Stimulated activated CD8-positive, alpha-beta memory T cell treated with anti-CD3 and anti-CD28 coated beads, Interleukin-15, amount 100 ng/mL, for 4 hours (primary cell): ENCODE measurements at places on chromosomes 5 and 9.

- DNase-seq: no peak
Observed at GRCh38 chr5:33637011-33637410, 196.2 kb downstream of the TARS1 start.

- no peak for DNase-seq
Observed at GRCh38 chr9:15386465-15386864, 36.2 kb upstream of the SNAPC3 start.

GRCh38 chr5:76669245-76669644 is 46.0 kb upstream of the F2RL2 start:
- DNase-seq: no peak

DNA sequence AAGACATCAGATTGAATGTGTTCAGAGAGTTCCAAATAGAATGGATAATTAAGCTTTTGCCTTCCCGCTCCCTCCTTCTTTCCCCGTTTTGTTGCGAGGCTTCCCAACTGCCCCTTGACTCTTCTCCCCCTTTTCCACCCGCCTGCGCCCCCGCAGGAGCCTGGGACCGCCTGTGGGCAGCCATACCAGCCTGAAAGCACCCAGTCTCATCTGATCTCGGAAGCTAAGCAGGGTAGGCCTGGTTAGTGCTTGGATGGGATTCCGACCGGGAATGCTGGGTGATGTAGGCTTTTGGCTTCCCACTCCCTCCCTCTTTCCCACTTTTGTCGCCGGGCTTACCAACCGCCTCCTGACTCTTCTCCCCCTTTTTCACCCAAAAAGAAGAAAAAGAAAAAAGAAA is 6.8 kb upstream of the HSD17B4 start:
- no peak for DNase-seq

DNA sequence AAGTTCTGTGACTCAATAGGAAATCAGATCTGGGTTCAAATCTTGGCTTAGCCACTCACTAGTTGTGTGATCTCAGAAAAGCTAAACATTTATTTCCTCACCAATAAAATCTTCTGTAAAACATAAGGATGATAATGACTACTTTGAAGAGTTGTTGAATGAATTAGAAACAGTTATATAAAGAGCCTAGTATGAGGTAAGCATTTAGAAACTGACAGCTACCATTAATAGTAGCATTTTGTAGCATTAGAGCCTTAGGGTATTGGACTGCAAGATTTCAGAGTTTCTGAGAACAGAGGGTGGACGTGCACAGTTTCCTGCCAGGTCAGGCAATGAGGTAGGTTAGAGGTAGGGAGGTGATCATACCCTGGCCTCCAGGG is 293.2 kb downstream of the CWC27 start:
- no peak for DNase-seq

GRCh38 chr5:51449026-51449425 is 65.8 kb downstream of the ISL1 start:
- DNase-seq: no peak

DNA sequence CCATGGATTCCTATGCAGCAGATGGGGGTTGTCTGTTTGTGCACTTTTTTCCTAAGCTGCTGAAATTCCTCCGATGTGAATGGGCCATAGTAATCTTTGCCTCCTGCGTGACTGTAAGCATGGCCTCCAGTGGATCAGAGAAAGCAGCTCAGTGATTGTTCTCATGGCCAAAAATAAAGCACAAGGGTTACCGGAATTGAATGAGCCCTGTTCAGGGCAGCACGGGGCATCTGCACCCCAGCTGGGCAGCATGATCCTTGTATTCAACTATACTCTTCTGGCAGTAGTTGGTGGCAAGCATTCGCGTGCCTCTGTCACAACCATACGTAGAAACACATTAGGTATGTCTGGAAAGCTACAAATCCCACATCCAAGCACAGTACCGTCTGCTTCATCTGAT is 193.9 kb downstream of the RORB start:
- DNase-seq: no peak

DNA sequence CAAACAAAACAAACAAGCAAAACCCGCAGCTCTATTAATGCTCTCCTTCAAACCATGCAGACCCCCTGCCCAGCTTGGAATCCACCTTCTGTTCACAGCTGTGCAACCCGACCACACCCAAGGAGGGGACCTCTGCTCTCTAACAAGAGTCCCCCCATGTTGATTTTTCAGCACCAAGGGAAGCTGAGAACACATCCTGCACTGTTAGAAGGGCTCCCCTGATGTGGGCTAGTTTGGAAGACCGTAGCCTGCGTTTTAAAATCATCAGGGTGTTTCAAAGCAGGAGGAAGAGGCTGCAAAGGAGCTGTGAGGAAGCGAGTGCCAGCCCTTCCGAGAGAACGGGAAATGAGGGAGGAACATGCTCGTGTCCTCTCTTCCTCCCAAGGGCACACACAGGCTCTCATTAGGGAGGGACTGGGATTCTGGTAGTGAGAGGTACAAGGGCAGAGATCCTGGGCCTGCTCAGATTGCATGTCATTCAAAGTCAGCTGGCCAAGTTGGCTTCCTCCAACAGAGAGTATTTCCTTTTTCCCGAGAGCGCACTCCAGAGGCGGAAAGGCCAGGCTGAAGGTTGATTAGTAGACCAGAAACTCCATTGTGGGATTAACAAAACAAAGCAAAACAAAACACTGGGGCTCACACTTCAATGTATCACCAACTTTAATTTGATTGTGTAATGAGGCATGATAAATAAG is 185.9 kb downstream of the SEMA6A start:
- no peak for DNase-seq

DNA sequence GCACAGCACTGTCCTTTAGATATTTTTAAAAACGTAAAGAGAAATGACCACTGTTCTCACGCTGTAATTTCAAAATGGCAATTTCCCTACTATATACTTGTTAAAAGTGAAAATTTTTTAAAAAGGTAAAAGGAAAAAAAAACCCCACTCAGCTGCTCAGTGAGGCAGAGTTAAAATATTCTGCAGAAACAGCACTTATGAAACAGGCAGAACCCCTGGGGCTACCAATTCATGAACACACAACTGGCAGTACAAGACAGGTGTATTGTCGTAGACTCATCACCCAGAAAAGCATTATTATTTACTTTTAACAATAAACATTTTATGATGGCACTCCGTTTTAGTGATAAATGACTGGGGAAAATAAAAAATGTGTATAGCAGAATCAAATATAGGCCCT is 1.5 kb upstream of the RASGRF2 start:
- DNase-seq: no peak

GRCh38 chr9:101995231-101995630 is 256.8 kb upstream of the GRIN3A start:
- DNase-seq: no peak

- DNase-seq: no peak
Observed at GRCh38 chr5:93995126-93995621, 253.8 kb upstream of the POU5F2 start.

- DNase-seq: no peak
Observed at GRCh38 chr9:74557571-74557970, 60.4 kb downstream of the RORB start.

DNA sequence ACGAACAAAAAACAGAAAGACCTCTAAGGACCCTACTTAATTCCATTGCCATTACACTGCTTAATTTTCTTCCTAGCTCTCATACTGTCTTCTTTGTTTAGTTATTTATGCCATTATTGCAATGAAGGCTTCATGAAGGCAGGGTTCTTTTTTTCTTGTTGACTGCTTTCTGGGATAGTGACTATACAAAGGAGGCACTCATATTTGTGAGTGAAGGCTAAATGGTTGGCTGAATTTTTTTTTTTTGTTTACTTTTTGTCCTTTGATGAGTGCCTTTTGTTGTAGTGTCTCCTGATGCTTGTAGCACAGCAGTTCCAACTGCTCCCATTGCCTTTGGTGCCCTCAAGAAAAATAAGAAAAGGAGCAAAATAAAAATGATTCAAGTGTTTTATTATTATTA is 17.8 kb downstream of the CTNNA1 start:
- no peak for DNase-seq

DNA sequence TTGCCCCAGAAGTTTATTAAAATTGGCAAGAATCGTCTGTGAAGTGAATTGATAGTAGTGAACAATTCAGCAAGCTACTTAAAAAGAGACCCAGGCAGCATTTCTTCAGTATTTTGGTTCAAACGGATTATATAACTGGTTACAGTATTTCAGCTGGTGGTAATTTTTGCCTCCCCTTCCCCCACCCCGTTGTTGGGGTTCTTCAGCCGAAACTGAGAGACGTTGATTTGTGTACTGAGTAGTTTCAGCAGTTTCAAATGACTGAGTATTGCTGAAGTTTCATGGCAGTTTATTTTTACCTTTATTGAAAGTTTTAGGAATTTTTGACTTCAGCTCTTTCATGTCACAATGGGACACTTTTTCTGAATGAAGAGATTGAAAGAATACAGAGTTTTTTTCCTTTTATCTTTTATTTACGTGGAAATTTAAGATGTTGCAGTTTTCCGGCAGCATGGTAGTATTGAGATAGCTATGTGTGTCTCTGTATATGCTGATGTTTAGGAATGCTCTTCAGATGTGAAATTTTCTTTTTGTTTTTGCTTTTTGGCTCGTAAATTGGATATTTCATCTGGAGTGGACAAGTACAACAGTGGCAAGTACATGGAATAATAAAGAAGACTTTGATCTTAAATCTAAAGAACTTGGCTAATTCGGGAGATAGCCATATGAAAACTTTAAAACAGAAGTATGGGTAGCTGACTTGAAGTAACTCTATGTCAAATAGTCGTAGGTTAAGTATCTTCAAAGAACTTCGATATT is 1.9 kb downstream of the GPBP1 start:
- no peak for DNase-seq

GRCh38 chr5:167614294-167615021 is 677.0 kb upstream of the WWC1 start:
- no peak for DNase-seq
